ENCODE measurements at places on chromosomes 11 and 22.

DNA sequence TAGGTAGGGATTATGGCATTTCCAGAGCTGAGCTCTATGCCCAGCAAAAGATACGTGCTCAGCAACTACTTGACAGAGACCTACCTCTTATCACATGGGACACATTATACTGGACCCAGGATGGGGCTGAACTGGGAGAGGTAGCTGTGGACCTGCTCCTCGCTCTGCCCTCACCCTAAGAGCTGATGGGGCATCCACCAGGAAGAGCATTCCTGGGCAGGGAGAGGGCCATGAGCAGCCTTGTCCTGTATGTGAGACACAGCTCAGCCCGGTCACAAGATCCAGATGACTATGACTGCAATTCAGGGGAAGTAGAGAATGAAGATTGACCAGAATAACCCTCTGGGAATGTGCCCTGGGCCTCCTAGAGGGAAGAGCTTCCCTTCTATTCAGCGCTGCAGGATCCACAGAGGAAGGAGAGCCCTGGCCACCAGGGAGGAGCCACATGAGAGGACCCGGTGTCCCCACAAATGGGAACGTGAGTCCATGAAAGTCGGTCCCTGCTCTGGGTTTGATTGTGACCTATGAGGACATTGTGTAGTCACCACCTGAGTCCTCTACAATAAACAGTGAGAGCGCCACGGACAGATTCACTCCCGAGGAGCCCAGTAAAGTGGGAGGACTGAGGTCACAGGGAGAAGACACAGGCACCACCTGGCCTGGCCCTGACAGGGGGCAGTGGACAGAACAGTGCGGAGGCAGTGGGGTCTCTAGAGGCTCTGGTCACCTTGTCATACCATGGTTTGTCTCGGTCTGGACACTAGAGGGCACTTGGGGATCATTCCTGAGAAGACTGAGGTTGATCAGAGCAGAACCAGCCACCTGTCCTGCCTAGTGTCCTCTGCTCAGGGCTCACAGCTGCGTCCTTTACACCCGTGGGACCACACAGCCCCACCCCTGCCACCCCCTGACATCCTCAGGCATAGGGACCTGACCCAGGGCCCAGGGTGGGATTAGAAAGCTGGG, 99.5 kb downstream of the ZNF280B start:
- no peak for DNase-seq

DNA sequence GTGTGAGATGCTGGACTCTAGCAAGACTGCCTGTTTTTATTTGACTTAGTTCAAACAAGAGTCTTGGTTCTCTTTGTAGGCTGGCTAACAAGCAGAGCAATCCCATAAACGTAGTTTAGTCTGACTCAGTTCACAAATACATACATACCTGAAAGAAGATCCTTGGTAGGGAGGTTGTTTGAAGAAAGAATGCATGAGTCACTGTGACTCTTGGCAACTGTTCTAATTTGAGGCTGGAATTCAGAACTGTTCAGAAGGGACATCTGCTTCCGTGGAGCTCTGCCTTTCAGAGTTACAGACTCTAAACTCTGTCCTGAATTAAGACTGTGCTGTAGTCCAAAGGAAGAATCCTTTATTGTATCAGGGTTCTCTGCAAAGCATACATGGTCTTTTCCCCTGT, 32.2 kb downstream of the C2CD3 start:
- DNase-seq, result no peak

GRCh38 chr11:285021-285893, 3.7 kb upstream of the PGGHG start:
- DNase-seq, result no peak

DNA sequence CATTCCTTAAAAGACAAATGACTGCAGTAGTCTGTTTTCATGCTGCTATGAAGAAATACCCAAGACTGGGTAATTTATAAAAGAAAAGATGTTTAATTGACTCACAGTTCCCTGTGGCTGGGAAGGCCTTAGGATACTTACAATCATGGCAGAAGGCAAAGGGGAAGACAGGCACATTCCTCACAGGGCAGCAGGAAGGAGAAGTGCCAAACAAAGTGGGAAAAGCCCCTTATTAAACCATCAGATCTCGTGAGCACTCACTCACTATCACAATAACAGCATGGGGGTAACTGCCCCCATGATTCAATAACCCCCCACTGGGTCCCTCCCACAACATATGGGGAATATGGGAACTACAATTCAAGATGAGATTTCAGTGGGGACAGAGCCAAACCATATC, 16.4 kb upstream of the OR2AT4 start:
- DNase-seq, result no peak

- no peak for DNase-seq
Measured at GRCh38 chr11:27672836-27673464, 27.3 kb downstream of the BDNF start.

- DNase-seq, result no peak
Measured at GRCh38 chr22:24393012-24393559, 34.3 kb upstream of the ADORA2A start.

- DNase-seq, result no peak
Measured at GRCh38 chr11:125315079-125315740, 150.7 kb downstream of the PKNOX2 start.

DNA sequence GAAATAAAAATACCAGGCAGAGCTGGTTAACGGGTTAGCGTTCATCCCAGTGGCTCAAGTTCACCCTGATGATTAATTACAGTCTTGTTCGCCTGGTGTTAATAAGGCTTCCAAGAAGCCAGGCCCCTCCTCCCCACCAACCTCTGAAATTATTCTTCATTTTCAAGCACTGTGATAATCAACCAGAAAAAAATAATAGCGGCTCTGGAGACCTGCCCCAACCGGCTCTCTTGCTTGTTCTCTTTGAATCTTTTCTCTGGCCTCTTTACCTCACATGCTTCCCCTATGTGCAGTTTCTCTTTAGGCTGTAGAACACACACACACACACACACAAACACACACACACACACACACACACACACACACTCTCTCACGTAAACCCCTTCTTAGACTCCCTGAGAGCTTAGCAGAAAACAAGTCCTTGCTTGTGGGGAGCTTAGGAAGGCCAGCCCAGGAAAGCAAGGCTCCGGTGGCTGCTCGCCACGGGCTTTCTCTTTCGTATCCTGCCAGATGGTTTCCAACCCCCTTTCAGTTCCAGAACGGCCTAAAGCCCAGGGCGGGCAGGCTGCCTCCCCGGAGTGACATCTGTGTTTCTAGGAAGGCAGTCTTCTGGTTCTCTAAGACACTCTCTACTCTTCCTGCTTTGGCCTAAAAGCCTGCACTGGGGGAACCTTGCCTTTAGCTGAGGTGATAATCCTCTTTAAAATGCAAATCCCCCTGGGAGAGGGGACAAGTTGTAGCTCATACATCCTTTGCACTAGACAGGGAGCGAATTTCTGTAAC, 106.4 kb upstream of the SESN3 start:
- no peak for DNase-seq

DNA sequence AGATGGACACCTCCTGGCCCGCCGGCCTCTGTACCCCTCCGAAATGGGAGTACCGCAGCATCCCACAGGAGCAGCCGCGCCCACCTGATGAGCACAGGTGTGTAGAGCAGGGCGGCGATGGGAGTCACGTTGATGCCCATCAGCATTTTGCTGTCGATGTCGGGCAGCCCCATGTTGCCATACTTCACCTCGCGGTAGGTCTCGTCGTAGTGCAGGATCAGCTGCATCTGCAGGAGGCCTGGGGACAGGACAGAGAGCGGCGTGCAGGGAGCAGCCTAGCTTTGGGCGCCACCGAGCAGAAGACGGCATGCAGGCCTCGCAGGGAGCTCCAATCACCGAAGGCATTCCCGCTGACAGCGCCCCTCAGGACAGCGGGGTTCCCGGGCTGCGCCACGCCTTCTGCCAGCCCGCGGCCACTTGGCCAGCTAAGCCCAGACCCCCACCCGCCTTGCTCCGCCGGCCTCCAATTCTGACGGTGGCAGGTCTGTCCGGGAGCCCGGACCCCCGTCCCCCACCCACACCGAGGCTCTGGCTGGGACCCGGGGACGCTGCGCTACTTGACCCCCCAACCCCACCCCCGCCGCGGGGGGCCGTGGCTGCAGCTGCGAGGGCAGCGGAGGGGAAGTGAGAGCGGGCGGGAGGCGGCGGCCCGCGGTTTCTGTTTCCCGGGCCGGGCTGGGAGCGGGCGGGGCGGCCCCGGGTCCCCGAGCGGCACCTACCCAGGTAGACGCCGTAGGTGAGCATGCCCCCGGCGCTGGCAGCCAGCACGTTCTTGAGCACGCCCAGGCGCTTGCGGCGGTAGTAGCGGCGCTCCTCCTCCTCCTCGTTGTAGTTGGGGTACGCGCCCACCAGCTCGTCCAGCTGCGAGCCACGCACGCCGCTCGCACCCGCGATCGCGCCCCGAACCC, 705 bp downstream of the UNC93B1 start:
- no peak for DNase-seq

- no peak for DNase-seq
Measured at GRCh38 chr11:18749681-18750319, 23.8 kb upstream of the IGSF22 start.

GRCh38 chr11:32385998-32386397, 49.3 kb downstream of the WT1 start:
- DNase-seq, result no peak

GRCh38 chr22:42787357-42787736, 66.7 kb upstream of the A4GALT start:
- no peak for DNase-seq

GRCh38 chr11:75031224-75031753, 42.6 kb downstream of the NEU3 start:
- DNase-seq, result no peak

- no peak for DNase-seq
Measured at GRCh38 chr11:65440831-65441499, 18.4 kb downstream of the NEAT1 start.

DNA sequence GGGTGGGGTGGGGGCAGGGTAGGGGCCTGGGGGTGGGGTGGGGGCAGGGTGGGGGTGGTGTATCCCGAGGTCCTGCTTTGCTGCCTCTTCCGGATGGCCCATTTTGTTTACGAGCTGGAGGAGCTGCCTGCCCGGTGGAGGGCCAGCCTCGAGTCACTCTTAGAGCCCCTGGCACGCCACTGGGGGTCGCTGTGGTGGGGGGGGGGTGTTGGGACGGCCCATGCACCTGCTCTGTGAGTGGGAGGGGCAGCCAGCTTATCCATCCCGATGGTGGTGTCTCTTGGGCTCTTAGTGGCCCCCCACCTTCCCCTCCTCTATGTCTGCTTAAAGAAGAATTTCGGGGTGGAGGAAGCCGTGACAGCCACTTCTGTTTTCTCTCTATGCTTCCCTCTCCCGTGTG, 24.6 kb downstream of the MRGPRD start:
- no peak for DNase-seq

DNA sequence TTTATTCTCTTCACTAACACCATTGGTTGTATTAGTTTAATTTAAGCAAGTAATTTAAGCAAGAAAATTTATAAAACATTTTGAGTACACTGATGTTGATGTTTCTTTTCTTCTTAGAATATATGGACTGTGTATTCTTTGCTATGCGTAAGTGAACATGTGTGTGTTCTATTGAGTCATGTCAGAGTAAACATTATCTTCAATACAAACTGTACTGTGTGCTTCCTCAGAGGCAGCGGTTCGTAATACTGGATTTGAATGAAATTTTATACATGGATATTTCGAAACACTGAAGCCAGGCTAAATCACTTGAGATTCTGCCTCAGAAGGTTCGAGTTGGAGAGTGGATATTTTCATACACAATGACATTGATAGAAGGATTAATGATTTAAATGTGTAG, 452.6 kb downstream of the LUZP2 start:
- DNase-seq, result no peak

- no peak for DNase-seq
Measured at GRCh38 chr11:78532991-78533390, 41.7 kb downstream of the NARS2 start.

DNA sequence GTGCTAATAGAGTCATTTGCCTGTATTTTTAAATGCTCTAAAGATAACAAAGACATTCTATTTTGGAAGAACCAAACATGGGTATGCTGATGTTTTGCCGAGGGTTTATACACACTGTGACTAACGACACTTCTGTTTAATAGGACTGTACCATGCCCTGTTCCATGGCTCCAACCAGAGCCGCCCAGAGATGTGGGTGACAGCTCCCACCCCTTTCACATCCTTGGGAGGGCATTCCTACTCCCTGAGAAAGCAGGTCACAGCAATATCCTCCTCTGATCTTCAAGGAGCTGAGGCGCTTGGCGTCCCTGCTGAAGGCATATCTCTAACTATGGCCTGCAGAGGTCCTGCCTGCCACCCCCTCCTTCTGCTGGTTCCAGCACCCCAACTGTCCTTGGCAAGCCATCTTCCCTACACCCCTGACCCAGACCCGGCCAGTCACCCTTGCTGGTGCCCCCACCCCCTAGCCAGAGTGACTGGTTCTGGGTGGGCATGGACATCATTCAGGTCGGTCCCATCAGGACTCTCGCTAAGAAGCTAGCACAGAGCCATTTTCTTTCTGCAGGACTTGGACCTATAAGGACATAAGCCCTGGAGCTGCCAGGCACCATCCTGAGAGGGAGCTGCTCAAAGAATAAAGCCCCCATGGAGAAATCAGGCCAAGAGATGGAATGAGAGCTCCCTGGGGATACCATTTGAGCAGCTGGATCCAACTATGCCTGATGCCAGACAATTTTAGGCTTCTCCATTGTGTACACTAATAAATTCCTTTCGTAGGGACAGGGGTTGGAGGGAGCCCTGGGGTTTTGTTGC, 381.3 kb downstream of the CTTN start:
- DNase-seq, result no peak

GRCh38 chr11:109784536-109784935, 308.7 kb upstream of the ZC3H12C start:
- DNase-seq, result no peak

DNA sequence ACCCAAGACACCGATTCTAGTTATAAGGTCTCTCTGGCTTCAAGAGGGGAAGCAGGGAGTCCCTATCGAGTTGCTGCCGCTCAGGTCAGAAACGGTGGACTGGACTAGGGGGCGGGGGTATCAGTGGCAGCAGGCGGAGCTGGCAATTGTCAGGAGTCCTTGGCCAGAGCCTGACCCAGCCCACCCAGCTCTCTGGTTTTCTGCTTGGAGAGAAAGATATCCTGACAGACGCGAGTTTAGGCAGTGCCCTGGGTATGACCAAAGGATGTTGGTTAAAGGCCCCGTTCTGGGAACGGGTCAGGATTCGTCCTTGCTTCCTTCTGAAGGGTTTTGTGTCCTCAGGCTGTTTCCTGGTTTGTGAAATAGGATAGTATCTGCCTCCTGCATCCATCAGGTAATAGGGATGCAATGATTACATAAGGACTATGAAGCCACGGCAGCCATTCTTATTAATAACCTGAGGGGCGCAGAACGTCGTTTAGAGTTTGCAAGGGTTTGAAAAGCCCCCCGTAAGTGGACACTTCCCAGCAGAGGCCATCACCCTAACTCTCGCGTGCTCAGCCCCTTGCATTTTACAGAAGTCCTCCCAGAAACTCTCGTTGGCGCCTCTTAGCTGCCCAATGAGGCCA, 700 bp upstream of the DEPDC5 start:
- DNase-seq, result no peak

GRCh38 chr11:90639461-90639993, 416.7 kb upstream of the CHORDC1 start:
- no peak for DNase-seq

All from NK-92 treated with Interleukin-12 subunit alpha and Interleukin-12 subunit beta, amount 100 ng/mL, for 24 hours (cell line).